Activated CD8-positive, alpha-beta T cell treated with anti-CD3 and anti-CD28 coated beads, Interleukin-2, amount 10 ng/mL, durations not matched to agents 7 days and 5 days (primary cell): ENCODE measurements at places on chromosomes 1 and 21.
A peak's percentile ranks its signal among the peaks of the same experiment; 100 is the strongest.

GRCh38 chr1:112937495-112937894 lies 18.5 kb downstream of the SLC16A1 start:
- no peak for DNase-seq

DNA sequence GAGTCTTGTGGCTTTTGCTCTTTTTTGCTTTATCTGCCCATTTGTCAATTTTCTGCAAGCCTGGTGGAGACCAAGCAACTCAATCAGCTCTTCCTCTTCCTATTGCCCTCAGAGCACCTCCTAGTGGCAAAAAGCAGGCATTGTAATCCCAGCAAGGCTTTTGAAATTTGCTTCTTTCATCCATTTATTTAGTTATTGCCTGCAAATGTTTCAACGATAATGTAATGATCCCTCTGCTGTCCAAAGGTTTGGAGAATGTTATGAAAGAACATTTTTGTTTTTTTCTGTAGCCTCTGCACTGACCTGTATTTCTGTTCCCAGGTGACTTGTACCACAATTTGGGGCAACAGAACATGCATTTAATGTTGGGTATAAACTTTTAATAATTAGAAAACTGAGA lies 127.8 kb downstream of the GABPA start:
- DNase-seq: peak; percentile 38

GRCh38 chr1:145871994-145872924 lies 13.4 kb upstream of the PIAS3 start:
- peak; percentile 59 for DNase-seq

GRCh38 chr1:203082571-203083462 lies 3.0 kb downstream of the MYOG start:
- no peak for DNase-seq

- DNase-seq: no peak
Measured at GRCh38 chr1:89725011-89725370, 92.1 kb downstream of the LRRC8C start.

- no peak for DNase-seq
Measured at GRCh38 chr1:58919226-58919958, 135.5 kb upstream of the JUN start.

DNA sequence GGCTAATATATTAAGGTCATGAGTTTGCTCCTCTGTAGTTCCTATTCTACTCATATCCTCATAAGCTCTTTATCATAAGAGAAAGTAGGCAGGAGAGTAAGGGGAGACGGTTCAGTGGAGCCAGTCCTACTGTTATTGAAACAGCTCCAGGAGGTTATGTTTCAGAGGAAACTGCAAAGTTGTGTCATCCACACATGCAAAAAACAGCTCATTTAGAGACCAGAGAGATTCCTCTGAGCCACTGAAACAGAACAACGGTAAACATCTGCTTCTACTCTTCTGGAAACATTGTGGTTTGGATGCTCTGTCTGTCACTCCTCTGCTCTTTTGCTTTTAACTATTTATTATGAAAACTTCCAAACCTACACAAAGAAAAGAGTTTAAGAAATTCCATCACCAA lies 66.3 kb upstream of the PPP2R5A start:
- DNase-seq: no peak

- no peak for DNase-seq
Measured at GRCh38 chr1:6053206-6053546, 7.5 kb downstream of the KCNAB2 start.

- DNase-seq: no peak
Measured at GRCh38 chr1:53899206-53899628, 5.2 kb downstream of the DIO1 start.

GRCh38 chr1:109396871-109397580 lies 692 bp downstream of the SORT1 start:
- DNase-seq: no peak

DNA sequence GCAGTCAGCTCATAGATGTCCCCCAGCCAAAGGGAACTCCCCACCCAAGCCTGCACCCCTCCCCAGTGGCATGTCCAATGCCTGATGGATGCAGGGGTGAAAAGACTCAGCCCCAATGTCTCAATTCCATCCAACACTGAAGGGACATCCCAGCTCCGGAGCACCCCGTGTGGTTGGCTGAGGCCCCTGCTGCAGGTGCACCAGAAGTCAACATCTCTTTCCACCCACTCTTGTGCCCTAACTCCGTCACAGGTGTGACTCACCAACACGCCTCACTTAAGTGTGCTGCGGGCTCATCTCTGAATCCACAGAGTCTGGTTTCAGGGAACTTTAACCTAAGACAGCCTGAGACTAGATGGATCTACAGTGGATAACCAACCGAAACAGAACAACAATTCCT lies 40.9 kb upstream of the ZBTB18 start:
- no peak for DNase-seq

GRCh38 chr1:78322928-78323680 lies 167.7 kb upstream of the PTGFR start:
- no peak for DNase-seq

GRCh38 chr1:192668409-192668983 lies 32.5 kb downstream of the RGS13 start:
- no peak for DNase-seq
